ENCODE measurements at places on chromosomes 7 and 10. TPM values are rescaled to one million over a fixed set of nuclear protein-coding genes. Genes with fewer than 3 reads are reported as not detected.

GRCh38 chr7:11541330-11541729 is 290.7 kb downstream of the THSD7A start:
- H3K4me3 ChIP-seq = no peak overlapping the region
- no peaks in the 10 kb centered on the region for H3K4me1 ChIP-seq
- no peaks in the 10 kb centered on the region for H3K27me3 ChIP-seq
- H3K27ac ChIP-seq = no peak overlapping the region
- DNase-seq = no peak

- no peaks in the 10 kb centered on the region for H3K4me1 ChIP-seq
- no peak overlapping the region for H3K4me3 ChIP-seq
- no peak for DNase-seq
- no peaks in the 10 kb centered on the region for H3K27me3 ChIP-seq
- no peak overlapping the region for H3K27ac ChIP-seq
Observed at GRCh38 chr10:31087851-31088250, 56.2 kb upstream of the ZNF438 start.

Gene OSBPL3
- polyA plus RNA-seq = 6.3 TPM

Gene GPR26
- polyA plus RNA-seq = not detected

Gene ADCYAP1R1
- polyA plus RNA-seq = 2.1 TPM
